IPS DF 19.7 (cell line): ENCODE measurements at places on chromosomes 12 and 14.

- DNase-seq = no peak
Measured at GRCh38 chr14:68306265-68306933, 486.5 kb downstream of the ZFP36L1 start.

DNA sequence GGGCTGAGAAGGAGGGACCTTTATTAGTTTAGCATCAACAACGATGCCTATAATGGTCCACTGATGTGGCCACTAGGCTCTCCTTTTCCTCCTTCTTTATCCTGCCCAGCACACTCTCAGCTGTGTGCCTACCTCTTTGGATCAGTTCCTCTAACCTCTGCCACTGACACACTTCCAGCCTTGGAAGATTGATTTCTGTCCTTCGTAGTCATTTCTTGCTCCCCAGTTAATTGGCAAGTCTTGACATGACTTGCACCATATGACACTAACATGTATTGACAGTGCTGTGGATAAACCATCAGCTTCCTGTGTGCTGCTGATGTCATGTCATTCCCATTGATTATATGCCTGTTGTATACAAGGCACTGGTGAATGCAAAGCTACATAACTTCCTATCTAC, 90.2 kb upstream of the PLEKHG7 start:
- DNase-seq = no peak

GRCh38 chr12:31011746-31012566, 61.7 kb upstream of the DDX11 start:
- no peak for DNase-seq

DNA sequence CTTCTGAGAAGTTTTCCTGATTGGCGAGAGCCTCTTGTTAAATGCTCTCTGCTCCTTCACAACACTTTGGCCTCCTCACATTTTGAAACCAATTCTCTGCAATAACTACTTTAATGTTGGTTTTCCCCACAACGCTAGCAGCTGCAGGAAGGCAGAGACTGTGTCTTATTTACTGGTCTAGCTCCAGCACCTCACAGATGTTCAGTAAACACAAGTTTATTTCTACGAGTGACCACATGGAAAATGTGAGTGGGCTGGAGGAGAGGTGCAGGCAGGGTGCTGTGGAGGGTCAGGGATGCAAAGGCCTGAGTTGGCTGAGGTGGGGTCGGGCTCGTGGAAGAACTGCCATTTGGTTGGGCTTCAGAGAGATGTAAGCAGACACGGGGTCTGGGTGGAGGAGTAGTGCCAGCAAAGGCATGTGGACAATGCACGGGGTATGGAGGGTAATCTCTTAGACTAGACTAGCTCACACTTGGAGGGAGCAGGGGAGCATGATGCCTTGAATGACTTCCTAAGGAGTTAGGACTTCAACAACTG, 117.4 kb upstream of the RTL1 start:
- DNase-seq = no peak

- no peak for DNase-seq
Measured at GRCh38 chr14:22849212-22849819, 12.9 kb downstream of the MMP14 start.

DNA sequence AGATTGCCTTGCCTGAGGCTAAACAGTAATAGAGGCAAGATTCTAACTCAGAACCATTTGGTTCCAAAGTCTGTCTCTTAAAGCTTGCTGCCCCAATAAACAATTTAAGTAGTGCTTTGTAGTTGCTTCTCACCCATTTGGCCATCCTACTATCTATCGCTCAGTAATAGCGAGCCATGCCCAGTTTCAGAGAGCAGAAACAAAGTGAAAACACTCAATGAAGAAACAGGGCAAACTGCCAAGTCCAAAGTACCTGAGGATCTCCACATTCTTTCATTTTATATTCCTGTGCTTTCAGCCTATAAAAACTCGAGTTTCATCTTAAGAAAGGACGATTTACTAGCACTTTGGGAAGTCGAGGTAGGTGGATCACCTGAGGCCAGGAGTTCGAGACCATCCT, 103.3 kb upstream of the BBS10 start:
- no peak for DNase-seq

GRCh38 chr12:70070494-70071007, 172.7 kb upstream of the CNOT2 start:
- no peak for DNase-seq

DNA sequence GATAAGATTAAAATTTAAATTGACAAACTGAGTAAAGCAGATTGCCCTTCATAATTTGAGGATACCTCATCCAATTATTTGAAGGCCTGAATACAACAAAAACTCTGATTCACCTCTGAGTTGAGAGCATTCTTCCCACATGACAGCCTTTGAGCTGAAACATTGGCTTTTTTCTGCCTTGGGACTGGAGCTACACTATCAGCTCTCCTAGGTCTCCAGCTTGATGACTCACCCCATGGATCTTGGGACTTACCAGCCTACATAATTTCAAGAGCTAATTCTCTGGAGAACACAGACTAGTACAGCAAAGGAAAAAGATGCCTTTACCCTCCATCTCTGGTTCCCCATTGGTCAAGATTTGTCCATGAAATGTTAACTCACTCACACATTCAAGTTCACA, 555.1 kb downstream of the FOXG1 start:
- DNase-seq = no peak

DNA sequence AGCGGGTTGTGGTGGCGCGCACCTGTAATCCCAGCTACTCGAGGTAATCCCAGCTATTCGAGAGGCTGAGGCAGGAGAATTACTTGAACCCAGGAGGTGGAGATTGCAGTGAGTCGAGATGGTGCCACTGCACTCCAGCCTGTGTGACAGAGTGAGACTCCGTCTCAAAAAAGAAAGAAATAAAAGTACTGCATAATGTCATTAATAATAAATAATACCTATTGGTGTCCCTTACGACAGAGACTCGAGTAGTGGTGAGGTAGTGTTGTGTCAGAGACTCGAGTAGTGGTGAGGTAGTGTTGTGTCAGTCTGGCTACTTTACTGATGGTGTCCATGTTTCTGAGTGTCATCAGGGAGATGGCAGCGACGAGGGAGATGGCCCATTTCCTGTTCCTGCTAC, 1.3 kb downstream of the GLS2 start:
- DNase-seq = no peak

DNA sequence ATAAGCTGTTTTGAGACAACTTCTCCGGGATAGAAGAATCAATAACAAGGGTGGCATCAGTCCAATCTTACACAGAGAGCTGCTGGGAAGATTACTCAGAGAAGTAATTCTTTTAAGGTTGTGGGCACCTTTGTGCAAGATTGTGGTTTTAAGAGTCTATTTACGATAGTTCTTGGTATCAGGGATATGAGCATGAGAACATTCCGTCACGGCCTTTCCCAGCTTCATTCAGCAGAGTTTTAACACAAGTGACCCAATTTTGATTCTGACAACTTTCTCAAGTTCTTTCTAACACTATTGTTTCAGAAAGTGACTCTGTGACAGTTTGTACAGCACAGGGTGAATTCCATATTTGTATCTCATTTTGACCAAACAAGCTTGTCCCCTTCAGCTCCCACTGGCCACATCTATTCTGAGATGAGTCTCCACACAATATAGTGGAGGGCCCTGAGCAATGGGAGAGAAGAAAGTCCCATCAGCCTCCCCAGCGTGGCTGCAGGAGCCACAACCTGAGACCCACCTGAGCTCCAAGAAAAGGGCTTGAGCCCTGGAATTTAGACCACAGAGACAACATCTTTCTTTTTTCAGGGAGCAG, 869.2 kb downstream of the TMEM121 start:
- DNase-seq = no peak

GRCh38 chr14:96231526-96232130, 24.4 kb upstream of the BDKRB1 start:
- no peak for DNase-seq

DNA sequence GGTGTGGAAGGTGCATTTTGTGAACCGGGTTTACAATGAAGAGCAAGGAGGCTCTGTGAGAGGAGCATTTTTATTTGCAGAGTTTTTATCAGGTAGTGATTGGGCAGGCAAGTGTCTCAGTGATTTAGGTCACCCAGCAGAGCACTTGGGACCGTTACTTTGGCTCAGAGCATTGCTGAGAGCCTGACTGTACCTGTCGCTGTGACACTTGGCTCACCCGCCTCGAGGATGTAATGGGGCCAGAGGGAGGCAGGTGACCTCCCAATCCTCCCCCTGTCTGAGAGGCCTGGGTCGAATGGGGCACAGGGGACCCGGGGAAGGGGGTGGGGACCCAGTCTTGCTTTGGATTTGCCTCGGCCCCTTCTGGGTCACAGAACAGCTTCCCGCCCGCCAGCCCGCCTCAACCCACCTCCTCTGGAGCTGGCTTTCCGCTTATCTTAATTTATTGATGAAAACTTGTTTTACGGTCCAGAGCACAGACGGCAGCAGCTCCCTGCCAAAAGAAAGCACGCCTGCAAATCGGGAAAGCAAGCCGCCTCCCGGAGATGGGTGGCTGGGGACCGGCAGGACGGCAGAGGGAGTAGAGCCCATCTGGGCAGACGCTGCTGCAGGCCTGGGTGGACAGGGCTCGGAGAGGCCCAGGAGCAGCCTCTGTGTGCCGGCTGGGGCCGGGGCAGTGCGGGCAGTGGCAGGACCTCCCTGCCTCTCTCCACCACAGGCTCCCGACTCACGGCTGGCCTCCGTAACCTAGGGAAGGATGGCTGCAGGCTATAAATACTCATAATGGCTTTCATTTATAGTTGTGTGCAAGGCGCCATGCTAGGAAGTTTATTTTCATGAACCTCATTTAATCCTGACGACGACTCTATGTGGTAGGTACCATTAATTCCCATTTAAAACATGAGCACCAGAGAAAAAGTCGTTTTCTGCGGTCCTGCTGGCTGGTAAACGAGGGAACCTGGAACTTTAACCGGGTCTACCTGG, 187.1 kb downstream of the TSPAN9 start:
- DNase-seq = no peak

DNA sequence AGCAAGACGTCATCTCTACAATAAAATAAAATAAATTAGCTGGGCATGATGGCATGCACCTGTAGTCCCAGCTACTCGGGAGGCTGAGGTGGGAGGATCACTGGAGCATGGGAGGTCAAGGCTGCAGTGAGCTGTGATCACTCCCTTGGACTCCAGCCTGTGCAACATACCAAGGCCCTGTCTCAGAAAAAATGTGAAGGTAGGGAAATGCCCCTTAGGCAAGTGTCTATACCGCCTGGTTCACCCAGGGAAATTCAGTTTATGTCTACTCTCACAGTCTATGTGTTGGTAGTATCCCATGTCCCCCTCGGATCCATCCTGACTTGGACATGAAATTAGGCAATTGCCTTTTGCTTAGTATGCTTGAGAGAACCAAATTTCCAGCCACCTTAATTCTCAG, 88.4 kb upstream of the TMEM132C start:
- DNase-seq = no peak

- peak; percentile 3 for DNase-seq
Measured at GRCh38 chr14:84493779-84494178, 1036.2 kb upstream of the FLRT2 start.

DNA sequence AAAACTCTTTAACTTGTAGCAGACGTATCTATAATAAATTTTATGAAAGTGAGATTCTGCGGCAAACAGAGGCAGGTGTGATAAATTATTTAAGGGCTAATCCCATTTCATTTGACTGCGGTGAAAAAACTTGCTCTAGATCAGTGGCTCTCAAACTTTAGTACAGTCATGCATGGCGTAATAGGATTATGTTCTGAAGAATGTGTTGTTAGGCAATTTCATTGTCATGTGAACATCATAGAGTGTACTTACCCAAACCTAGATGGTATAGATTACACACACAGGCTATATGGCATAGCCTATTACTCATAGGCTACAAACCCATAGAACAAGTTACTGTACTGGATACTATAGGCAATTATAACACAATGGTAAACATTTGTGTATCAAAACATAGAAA, 83.7 kb downstream of the HEATR5A start:
- no peak for DNase-seq

GRCh38 chr12:24049728-24050127, 100.3 kb upstream of the SOX5 start:
- no peak for DNase-seq

- DNase-seq = no peak
Measured at GRCh38 chr14:34460841-34461240, 1.2 kb downstream of the SPTSSA start.

DNA sequence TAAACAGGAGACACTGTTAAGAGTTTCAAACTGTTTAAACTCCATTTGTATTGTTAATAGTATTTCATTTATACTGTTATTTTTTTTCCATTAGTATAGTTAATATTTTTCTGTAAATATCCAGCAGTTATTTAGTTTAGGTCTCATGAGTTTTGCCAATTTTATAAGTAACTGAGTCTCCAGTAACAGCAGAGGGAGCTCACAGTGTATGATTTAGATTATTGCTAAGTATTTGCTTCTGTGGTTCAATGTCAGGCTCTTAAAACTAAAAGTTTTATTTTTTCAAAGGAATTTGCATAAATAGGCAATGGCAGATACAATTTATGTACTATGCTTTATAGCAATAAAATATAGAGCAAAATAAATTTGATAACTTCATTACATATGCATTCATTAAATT, 209.7 kb downstream of the ATXN7L3B start:
- DNase-seq = no peak

GRCh38 chr14:22265319-22266141, 323.5 kb downstream of the DAD1 start:
- DNase-seq = no peak

DNA sequence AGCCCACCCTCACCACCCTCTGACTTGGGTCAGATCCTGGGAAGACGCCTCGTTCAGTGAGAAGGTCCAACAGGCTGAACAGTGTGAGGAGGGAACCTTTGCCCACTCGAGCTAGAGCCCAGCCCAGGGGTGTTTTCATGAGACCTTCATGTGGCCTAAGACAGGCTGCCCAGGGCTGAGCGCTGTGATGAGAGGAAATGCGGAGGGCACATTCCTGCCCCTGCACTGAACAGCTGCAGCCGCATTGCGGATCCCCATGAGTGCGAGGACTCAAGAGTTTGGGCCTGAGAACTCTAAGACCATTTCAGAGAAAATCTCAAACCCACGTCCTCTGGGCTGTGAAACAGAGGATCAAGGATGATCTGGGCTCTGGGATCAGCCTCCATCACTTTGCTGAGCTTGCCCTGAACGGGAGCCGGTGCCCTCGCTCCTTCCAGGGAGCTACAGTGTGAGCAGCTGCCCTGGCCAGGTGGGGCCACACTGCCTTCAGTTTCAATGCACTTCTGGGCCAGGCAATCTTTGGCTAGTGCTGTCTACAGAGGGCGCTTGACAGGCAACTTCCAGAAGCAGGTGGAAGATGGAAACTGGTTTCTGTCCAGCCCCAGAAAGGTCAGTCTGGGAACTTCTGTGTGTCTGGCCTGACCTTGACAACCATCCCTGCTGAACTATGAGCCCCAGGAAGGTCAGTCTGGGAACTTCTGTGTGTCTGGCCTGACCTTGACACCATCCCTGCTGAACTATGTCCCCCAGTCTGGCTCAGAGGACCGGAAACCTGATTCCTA, 43.5 kb upstream of the P2RX7 start:
- no peak for DNase-seq

GRCh38 chr12:131131808-131132117, 178.1 kb downstream of the ADGRD1 start:
- DNase-seq = no peak

DNA sequence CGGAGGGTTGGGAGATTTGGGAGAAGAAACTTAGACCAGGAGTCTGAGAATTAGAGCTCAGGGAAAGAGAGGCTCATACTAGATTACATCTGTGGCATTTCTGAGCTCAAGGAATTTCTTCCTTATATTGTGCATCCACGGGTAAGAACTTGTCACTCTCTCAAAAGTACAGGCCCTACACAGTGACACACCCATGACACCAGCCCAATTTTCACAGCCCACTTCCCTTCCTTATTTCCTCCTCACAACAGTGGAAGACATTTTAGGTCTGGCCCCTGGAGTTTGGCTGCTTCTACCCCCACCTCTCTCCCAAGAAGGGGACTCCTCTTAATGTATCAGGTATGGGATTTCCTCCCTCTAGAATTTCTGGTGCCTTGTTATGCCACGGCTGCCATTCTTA, 9.2 kb upstream of the ZNF385A start:
- no peak for DNase-seq
